Mucosa of gallbladder (tissue), 1 donor: ENCODE measurements at places on chromosomes 12 and 14.

GRCh38 chr14:65926935-65927700, 514.6 kb downstream of the FUT8 start:
- DNase-seq: no peak

DNA sequence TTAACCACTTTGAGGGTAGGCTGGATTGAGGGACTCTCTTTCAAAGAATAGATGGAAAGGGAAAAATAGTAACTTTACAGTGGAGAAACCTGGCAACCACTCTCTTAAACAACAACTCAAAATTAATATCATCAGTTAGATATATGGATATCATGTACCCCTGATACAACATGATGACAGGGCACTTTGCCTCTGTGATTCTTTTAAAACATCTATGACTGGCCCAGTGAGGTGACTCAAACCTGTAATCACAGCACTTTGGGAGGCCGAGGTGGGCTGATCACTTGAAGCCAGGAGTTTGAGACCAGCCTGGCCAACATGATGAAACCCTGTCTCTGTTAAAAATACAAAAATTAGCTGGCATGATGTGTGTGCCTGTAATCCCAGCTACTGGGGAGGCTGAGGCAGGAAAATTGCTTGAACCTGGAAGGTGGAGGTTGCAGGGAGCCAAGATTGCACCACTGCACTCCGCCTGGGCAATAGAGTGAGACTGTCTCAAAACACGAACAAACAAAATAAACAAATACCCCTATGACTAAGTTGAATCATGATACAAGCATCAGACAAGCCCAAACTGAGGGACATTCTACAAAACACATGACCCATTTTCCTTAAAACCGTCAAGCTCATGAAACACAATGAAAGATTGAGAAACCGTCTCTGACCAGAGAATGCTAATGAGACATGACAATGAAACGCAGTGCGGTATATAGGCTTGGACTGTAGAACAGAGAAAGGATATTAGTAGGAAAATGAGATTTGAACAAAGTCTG, 26.4 kb upstream of the SLC7A8 start:
- DNase-seq: no peak

GRCh38 chr12:109115758-109116610, at the start of gene ACACB:
Gene ACACB, plus strand, starts transcription at chr12:109116587. Its CDS starts 22,819 bp downstream, at chr12:109139406.
- peak; percentile 71 for DNase-seq

DNA sequence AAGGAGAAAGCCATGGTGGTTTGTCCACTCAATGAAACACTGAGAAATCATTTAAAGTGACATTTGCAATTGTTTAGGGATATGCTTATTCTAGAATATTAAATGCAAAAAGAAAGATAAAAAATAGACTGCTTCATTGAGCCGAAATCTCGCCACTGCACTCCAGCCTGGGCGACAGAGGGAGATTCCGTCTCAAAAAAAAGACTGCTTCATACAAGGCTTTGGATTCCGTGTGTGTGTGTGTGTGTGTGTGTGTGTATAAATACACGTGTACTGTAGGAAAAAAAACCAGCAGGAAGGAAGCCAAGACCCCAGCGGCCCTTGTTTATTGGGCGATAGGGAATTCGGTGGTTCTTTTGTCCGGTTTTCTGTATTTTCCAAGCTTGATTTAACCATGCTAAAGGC, 3.2 kb upstream of the ZNF839 start:
- peak; percentile 68 for DNase-seq

DNA sequence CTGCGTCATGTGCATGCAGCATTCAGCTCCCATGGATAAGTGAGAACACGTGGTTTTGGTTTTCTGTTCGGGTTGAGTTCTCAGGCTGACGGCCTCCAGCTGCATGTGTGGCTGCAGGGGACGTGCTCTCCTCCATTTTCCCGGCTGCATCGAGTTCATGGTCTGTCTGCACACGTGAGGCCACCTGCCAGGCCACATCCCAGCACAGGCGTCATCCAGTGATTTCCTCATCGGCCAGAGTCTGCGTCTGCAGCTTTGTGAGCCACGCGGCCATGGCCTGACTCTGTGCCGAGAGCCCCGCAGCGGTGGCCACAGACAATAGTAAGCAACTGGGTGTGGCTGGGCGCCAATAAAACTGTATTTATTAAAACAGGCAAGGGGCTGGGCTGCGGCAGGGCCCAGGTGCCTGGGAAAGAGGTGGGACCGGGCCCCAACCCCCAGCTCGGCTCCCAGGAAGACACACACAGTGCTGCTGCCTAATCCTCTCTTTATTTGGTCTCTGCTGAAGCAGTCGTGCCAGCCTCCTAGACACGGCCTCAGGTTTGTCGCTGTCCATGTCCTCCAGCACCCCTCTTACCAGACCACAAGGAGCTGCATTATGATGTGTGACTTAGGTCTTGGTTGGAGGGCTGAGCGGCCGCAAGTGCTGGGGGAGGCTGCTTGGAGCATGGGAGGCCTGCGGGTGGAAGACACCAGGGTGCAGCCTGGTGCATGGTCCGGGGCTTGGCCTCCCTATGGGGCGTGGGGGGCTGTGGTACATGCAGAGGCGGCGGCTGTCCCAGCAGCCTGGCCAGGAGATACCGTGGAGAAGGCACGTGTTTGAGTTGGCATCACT, 52.0 kb downstream of the NOC4L start:
- DNase-seq: no peak

GRCh38 chr14:71196921-71197320, 289.7 kb downstream of the PCNX1 start:
- no peak for DNase-seq

DNA sequence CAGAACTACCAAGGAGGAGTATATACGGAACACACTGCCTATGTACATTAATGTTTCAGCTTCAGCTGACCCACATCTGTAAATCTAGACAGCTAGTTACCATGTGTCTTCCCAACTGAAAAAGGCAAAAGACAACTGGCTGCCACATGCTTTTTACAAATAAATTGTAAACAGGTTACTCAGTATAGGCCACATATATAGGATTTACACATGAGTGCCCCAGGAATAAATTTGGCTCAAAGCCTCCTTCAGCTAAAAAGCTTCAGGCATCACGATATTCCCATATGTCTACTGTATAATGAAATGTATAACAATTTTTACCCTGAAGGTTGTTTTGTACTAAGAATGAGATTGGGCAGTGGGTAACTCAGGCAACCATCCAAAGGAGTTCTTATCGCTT, 175.9 kb upstream of the BMP4 start:
- no peak for DNase-seq

GRCh38 chr12:130157998-130158753, 4.1 kb upstream of the FZD10 start:
- no peak for DNase-seq
